ENCODE measurements at places on chromosomes 11 and 22.

DNA sequence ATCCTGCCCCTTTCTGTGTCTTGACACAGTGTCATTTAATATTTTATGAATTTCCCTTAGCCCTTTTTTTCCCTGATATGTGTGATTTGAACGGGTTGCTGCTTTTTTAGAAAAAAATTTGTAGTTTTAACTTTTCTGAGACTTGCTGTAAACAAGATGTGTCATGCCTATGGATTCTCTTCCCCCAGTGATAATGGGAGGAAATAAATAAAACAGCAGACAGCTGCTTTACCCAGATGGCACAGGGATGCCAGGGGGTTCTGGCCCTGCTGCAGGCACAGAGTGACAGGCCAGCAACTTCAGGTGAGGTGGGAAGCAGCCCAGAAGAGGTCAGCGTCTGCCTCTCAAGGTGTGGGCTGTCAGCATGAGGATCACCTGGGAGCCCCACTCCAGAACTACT is 266.9 kb downstream of the KIRREL3 start:
- H3K27ac ChIP-seq: no peak overlapping the region
- H3K27me3 ChIP-seq: no peaks in the 10 kb centered on the region
- no peak overlapping the region for H3K4me3 ChIP-seq
- no peak for DNase-seq

DNA sequence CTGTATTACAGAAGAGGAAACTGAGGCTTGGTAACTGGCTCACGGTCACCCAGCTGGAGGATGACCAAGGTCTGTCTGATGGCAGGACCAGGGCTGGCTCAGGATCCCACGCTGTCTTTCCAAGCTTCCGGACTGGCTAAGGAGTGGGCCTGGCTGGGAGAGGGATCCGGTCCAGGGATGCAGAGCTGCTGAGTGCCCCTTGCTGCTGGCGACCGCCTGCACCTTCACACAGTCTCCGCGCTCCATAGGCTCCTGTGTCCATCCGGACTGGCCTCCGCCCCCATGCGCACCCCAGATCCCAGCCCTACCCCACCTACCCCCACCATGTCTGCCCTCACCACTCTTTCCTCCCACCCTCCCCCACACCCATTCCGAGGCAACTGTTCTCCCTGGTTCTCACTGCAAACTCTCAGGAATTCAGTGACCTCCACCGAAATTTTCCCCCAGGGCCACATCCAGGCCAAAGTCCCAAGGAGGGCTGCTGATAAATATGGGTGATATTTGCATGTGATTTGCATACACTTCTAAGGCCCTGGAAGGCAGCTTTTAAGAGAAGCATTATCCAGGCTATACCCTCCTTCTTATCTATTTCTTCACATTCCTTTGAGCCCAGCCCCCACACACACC is 48.5 kb upstream of the SLC35C1 start:
- H3K27ac ChIP-seq: no peak overlapping the region
- H3K4me1 ChIP-seq: no peaks in the 10 kb centered on the region
- H3K36me3 ChIP-seq: no peaks in the 10 kb centered on the region
- H3K27me3 ChIP-seq: peaks cover 18% of the 10 kb centered on the region
- DNase-seq: no peak

DNA sequence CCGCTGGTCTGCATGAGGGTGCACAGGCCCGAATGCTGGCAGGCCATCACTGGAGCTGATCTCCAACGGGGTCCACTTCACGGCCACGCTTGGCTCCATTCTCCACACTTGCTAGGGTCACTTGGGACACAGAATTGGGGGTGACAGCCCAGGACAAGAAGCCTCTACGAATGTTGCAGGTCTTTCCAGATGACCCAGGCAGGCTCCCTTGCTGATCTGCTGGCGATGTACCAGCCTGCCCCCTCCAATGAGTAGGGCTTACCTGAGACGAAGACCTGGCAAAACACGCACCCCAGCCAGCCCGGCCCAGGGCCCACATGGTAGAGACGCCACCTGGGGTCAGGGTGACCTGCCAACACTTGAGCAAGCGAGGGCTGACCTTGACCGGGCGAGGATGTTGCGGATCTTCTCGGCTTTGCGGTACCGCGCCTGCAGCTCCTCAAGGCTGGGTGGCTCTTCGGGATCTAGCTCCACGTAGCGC is 44.9 kb downstream of the C11orf58 start:
- no peak for DNase-seq
- no peaks in the 10 kb centered on the region for H3K4me1 ChIP-seq
- H3K27me3 ChIP-seq: peaks cover 2% of the 10 kb centered on the region
- H3K27ac ChIP-seq: no peak overlapping the region

DNA sequence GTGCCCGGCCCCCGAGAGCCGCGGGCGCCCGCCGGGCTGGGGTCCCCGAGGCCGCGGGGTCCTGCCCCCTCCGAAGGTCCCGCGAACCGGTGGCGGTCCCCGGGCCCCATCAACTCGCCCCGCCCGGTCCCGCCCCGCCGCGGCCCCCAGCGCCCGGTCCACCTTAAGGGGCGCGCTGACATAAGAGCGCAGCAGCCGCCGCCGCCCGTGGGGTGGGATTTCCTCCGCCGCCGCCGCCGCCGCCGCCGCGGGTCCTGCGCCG is at the start of gene ZDHHC8:
ZDHHC8 (plus strand) TSS at position 208 of the 262 bp plus-strand sequence. CDS start 144 bp downstream, outside the sequence.
- H3K27me3 ChIP-seq: no peaks in the 10 kb centered on the region
- peaks cover 12% of the 10 kb centered on the region for H3K36me3 ChIP-seq
- H3K4me3 ChIP-seq: peak within 1 kb of the TSS; percentile 70
- peaks cover 4% of the 10 kb centered on the region for H3K4me1 ChIP-seq
- no peak for DNase-seq
- H3K27ac ChIP-seq: no peak within 1 kb of the TSS

- peaks cover 3% of the 10 kb centered on the region for H3K36me3 ChIP-seq
- no peak for DNase-seq
- H3K27ac ChIP-seq: no peak overlapping the region
- H3K4me3 ChIP-seq: no peak overlapping the region
- H3K4me1 ChIP-seq: peaks cover 1% of the 10 kb centered on the region
Measured at GRCh38 chr11:121898903-121899302, 217.1 kb downstream of the BLID start.

DNA sequence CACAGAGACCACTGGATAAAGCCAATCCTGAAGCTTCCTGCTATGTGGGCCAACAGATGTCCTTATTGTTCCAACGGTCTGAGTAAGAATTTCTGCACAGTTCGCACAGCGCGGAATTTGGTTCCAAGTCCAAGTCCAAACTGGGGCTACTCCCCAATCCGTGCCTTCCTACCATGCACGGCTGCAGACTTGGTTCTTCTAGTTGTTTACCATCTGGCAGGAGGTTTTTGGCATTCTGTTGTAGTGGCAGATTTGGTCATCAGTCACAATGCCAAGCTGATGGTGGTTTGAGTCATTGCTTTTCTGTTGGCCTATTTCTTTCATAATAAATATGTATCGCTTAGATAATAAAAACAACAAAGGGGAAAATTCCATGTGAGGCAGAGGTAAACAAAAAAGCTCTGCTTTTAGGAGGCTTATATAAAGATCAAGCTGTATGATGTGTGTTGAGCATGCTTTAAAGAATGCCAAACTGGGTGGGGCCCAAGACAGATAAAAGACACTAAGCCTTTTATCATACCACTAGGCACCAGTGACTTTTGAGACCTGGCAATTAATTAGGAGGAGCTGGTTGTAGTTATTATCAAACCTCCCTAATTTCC is 52.5 kb upstream of the SYN3 start:
- H3K4me3 ChIP-seq: no peak overlapping the region
- H3K36me3 ChIP-seq: no peaks in the 10 kb centered on the region
- no peaks in the 10 kb centered on the region for H3K4me1 ChIP-seq

DNA sequence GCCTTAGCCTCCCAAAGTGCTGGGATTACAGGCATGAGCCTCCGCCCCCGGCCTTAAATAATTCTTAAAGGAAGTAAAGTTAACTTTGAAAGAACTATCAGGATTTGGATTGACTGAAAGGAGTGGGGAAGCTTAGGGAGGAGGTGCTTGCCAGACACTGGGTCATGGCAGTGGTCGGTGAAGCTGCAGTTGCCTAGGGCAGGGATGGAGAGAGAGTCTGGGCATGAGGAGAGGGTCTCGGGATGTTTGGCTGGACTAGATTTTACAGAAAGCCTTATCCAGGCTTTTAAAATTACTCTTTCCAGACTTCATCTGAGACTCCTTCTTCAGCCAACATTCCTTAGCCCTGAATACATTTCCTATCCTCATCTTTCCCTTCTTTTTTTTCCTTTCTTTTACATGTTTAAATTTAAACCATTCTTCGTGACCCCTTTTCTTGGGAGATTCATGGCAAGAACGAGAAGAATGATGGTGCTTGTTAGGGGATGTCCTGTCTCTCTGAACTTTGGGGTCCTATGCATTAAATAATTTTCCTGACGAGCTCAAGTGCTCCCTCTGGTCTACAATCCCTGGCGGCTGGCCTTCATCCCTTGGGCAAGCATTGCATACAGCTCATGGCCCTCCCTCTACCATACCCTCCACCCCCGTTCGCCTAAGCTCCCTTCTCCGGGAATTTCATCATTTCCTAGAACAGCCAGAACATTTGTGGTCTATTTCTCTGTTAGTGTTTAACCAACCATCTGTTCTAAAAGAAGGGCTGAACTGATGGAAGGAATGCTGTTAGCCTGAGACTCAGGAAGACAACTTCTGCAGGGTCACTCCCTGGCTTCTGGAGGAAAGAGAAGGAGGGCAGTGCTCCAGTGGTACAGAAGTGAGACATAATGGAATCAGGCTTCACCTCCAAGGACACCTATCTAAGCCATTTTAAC is at the start of gene NNMT:
NNMT (plus strand) TSS at position 724 of the 929 bp plus-strand sequence; CDS start at position 882, 158 bp downstream.
- peaks cover 42% of the 10 kb centered on the region for H3K4me1 ChIP-seq
- H3K27ac ChIP-seq: peak within 1 kb of the TSS; percentile 97
- peaks cover 31% of the 10 kb centered on the region for H3K36me3 ChIP-seq

GRCh38 chr11:72111300-72112142 is 974 bp downstream of the ANAPC15 start:
- H3K27me3 ChIP-seq: no peaks in the 10 kb centered on the region
- DNase-seq: no peak

GRCh38 chr11:697811-698311 is 2.2 kb downstream of the TMEM80 start:
- H3K36me3 ChIP-seq: no peaks in the 10 kb centered on the region
- H3K4me3 ChIP-seq: no peak overlapping the region
- H3K27me3 ChIP-seq: no peaks in the 10 kb centered on the region

DNA sequence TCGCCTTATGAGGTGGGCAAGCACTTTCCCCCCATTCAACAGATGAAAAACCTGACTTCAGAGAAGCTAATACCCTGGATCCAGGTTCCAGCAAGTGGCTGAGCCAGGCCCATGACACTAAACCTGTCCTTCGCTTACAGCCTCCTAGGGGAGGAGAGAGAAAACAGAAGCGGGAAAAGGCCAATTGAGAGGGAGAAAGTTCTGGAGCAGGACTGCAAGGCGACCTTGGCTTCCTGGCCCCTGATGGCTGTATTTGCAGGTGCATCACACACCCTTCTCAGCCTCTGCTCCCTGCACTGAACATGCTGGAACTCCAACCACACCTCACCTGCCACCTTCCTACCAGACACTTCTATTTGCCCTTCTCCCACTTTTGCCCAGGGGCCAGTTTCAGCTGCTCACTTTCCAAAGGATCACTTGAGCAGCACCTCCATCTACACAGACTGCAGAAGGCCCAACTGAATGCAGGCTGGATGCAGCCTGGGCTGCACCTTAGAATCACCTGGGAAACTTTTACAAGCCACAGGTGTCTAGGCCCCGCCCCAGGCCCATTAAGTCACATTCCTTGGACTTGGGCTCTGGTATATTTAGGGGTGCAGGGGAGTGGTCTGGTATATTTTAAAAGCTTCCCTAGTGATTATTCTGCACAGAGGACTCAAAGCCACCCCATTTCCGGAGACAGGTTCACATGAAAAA is 14.3 kb upstream of the ADA2 start:
- H3K27me3 ChIP-seq: no peaks in the 10 kb centered on the region
- no peaks in the 10 kb centered on the region for H3K36me3 ChIP-seq
- H3K4me1 ChIP-seq: no peaks in the 10 kb centered on the region
- no peak overlapping the region for H3K27ac ChIP-seq

- no peak overlapping the region for H3K4me3 ChIP-seq
- H3K27ac ChIP-seq: no peak overlapping the region
- H3K36me3 ChIP-seq: no peaks in the 10 kb centered on the region
- no peaks in the 10 kb centered on the region for H3K4me1 ChIP-seq
- no peak for DNase-seq
- peaks cover 14% of the 10 kb centered on the region for H3K27me3 ChIP-seq
Measured at GRCh38 chr11:2465202-2466068, 20.6 kb downstream of the KCNQ1 start.

GRCh38 chr11:64591257-64592233 is 525 bp downstream of the SLC22A12 start:
- H3K27me3 ChIP-seq: no peaks in the 10 kb centered on the region
- no peaks in the 10 kb centered on the region for H3K36me3 ChIP-seq
- DNase-seq: no peak
- no peaks in the 10 kb centered on the region for H3K4me1 ChIP-seq

DNA sequence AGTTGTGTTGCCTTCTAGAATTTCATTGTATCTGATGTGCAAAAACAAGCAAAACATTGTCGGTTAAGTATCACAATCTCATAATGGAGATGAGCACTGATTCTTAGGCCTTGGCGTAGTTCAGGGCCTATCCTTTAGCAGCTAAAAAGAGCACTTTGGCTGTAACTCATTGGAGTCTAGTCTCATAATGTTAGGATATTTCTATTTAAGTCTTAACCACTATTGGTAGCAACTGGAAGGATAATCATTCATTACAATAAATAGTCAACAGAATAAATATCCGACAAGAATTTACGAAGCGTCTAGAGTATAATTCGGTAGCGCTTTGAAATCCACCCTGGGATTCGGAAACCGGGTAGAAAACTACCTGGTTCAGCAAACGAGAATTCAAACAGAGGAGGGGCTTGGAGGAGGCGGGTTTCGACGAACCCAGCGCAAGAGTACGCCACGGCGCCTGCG is 461 bp upstream of the EED start:
- DNase-seq: peak; percentile 96
- H3K27ac ChIP-seq: peak overlapping the region; percentile 94
- H3K4me3 ChIP-seq: peak overlapping the region; percentile 76
- H3K27me3 ChIP-seq: no peaks in the 10 kb centered on the region
- no peaks in the 10 kb centered on the region for H3K36me3 ChIP-seq

DNA sequence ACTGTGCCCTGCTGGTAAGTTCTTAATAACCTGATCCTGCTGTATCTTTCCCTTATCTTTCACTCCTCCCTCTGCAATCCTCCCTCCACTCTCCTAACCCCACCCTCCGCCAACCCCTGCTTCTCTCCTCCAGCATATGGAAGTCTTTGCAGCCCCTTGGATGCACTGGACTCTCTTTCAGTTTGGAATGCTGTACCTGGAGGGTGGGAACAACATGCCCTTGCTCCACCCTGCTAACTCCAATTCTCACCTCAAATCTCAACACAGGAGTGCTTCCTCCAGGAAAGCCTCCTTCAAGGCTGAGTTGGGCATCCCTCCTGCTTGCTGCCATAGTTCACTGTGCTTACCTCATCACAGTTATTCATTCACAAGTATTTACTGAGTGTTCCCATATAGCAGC is 52.8 kb upstream of the LDLRAD3 start:
- no peaks in the 10 kb centered on the region for H3K27me3 ChIP-seq
- no peak overlapping the region for H3K27ac ChIP-seq
- H3K36me3 ChIP-seq: no peaks in the 10 kb centered on the region
- peaks cover 18% of the 10 kb centered on the region for H3K4me1 ChIP-seq
- no peak for DNase-seq

- H3K4me3 ChIP-seq: no peak overlapping the region
- no peak for DNase-seq
- no peaks in the 10 kb centered on the region for H3K36me3 ChIP-seq
- H3K27me3 ChIP-seq: peaks cover 16% of the 10 kb centered on the region
- H3K4me1 ChIP-seq: no peaks in the 10 kb centered on the region
- H3K27ac ChIP-seq: no peak overlapping the region
Measured at GRCh38 chr11:133918608-133919260, 38.0 kb downstream of the IGSF9B start.

- no peak for DNase-seq
- H3K27me3 ChIP-seq: no peaks in the 10 kb centered on the region
- H3K36me3 ChIP-seq: no peaks in the 10 kb centered on the region
- H3K27ac ChIP-seq: no peak overlapping the region
- H3K4me1 ChIP-seq: no peaks in the 10 kb centered on the region
Measured at GRCh38 chr11:124749912-124750311, 2.1 kb downstream of the VSIG2 start.

Data from SJCRH30 (cell line).